Activated T-cell treated with anti-CD3 and anti-CD28 coated beads, Interleukin-2, amount 50 U/mL, for 72 hours (primary cell): ENCODE measurements at places on chromosomes 16 and 17. TPM values are rescaled to one million over a fixed set of nuclear protein-coding genes. Genes with fewer than 3 reads are reported as not detected.

DNA sequence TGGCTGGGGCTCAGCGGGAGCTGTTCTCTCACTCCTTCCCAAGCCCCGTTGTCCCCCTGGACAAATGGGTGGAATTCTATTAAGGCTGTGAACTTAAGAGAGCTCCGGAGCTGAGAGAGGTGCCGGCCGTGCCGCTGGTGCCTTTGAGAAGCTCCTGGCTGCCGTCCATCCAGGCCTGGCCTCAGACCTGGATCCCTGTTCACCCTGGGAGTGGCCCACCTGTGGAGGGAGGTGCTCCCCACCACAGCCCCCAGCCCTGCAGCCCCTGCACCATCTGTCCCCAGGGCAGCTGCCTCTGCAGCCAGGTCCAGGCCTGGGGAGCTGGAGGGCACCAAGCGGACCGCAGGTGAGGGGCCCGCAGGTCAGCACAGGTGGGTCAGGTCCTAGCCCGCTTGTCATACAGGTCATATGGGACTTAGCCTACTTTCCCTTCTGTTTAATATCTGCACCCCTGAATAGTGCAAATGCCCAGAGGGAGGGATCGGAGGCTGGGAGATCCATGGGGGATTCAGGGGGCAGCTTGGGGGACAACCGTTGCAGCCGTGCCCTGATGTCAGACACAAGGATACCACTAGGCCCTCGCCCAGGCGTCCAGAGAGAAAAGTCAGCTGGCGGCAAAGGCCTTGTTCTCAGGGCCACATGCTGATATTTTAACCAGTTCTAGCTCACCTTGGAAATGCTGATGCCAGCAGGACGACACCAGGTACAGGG, 15.2 kb upstream of the METRNL start:
- no peak for DNase-seq

IL21R gene
- total RNA-seq, result 155 TPM

DNA sequence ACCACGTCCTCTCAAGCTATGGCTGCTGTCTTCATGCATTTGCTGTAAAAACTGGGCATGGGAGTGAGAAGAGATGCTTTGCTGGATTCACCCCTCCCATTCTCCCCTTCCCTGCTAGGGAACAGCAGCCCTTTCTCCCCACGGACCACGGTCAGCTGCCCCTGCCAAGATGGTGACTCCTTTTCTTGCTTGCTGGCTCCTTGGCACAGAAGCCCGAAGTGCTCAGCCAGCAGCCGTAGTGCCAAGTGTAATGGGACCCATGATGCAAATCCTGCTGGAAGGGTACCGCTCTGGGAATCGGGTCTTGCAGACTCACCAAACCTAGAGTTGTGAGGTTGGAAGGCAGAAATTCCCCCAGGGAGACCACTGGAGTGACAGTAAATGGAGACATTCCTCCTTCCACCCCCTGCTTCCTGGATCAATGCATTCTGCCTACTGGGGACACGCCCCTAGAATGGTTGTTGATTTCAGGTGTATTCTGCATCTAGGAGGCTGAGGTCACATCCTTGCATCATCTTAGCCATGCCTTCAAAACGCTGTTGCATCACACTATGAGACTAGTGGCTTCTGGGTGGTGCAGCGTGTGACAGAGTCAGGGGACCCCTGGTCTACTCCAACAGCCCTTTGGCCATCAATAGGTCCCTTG, 63.0 kb upstream of the CBX4 start:
- DNase-seq, result no peak

- no peak for DNase-seq
These were observed 3.0 kb downstream of the COA3 start for GRCh38 chr17:42795465-42795864.

- DNase-seq, result peak; percentile 38
These were observed 46.3 kb downstream of the DNAH9 start for GRCh38 chr17:11644265-11645212.

DNA sequence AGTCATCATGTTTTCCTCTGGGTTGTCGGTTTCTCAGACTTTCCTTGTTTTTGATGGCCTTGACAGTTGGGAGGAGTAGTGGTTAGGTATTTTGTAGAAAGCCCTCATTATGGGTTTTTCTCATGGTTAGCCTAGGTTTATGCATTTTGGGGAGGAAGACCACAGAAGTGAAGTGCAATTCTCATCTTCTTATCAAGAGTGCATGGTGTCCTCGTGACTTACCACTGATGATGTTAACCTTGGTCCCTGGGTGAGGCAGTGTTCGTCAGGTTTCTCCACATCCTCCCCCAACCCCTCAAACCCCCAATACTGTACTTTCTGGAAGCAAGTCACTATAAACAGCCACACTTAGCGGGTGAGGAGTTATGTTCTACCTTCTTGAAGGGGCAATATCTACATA, 42.3 kb downstream of the BPTF start:
- DNase-seq, result peak; percentile 15

DNA sequence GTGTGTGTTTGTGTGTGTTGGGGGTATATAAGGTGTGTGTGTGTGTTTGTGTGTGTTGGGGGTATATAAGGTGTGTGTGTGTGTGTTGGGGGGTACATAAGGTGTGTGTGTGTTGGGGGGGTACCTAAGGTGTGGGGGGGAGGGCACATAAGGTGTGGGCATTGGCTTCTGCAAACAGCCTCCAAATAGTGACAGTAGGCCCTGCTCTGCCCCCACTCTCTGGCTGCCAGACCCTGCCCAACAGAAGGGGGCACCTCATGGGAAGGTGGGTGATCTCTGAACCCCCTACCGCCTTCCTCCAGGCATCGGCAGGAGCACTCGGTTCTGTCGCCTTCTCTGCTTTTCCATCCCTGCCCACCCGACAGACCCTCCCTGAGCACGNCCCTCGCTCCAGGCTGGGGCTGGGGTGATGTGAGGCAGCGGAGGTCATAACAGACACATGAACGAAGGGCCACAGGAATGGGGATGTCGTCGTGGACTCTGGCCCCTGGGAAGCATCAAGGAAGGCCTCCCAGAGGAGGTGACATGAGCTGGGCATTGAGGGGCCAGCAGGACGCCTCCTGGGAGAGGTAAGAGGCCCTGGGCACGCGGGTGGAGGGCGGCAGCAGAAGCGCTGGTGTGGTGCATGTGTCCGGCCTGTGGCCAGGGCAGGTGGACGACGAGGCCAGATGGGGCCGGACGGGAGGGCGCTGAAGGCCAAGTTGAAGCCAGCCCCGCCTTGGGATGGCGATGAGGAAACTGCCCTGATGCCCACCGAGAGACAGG, 136.6 kb upstream of the RPH3AL start:
- DNase-seq, result peak; percentile 50
